Nephron progenitor cell (in vitro differentiated cells): ENCODE measurements at places on chromosomes 1 and 21.

- no peaks in the 10 kb centered on the region for H3K27me3 ChIP-seq
- no peak overlapping the region for H3K4me3 ChIP-seq
- H3K36me3 ChIP-seq, result peaks cover 8% of the 10 kb centered on the region
Observed at GRCh38 chr21:37060296-37060695, 12.6 kb downstream of the PIGP start.

DNA sequence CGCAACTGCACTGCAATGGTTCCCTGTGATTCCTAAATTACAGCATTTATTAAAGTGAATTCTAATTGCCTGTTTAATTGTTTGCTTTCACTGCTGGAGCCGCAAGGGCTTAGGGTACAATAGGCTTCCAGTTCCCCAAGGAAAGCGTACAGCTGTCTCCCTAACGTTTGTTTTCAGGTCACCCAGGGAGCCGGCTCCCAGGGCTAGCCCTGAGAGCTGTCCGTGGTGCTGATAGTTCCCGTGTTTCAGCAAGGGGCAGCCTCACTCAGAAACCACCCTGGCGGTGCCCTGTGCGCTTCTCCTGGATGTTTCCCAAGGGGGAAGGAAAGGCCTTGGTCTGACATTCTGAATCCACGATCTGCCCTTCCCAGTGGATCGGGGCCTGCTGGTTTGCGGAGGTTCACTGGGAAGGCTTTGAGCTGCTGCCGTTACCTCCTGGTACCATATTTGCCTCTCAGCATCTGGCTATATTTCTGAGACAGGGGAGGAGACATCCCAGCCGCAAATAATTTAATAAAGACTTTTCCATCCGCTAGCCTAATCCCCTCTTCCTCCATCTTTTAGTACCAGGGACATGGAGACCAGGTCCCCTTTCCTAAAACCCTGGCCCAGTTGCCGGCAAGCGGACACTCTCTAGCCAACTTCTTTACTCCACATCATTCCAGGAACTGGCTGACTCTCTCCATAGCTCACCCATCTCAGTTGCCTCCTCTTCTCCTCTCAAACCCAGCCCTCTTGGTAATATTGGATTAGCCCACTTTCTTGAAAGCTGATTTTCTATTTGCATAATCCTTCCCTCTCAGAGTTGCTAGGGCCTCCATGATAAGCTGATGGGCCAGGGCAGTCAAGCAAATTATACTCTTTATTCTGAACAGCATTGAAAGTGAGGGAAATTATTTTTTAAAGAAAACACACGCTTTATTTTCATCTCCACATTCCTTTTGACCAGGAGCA lies 149.0 kb downstream of the IGSF21 start:
- no peaks in the 10 kb centered on the region for H3K36me3 ChIP-seq
- H3K27me3 ChIP-seq, result peaks cover 70% of the 10 kb centered on the region
- no peak overlapping the region for H3K27ac ChIP-seq
- no peaks in the 10 kb centered on the region for H3K4me1 ChIP-seq
- DNase-seq, result peak; percentile 96

GRCh38 chr1:117661027-117661426 lies 55.2 kb downstream of the TENT5C start:
- no peaks in the 10 kb centered on the region for H3K36me3 ChIP-seq
- H3K4me1 ChIP-seq, result peaks cover 15% of the 10 kb centered on the region
- peaks cover 10% of the 10 kb centered on the region for H3K27me3 ChIP-seq
- no peak overlapping the region for H3K4me3 ChIP-seq
- no peak for DNase-seq

DNA sequence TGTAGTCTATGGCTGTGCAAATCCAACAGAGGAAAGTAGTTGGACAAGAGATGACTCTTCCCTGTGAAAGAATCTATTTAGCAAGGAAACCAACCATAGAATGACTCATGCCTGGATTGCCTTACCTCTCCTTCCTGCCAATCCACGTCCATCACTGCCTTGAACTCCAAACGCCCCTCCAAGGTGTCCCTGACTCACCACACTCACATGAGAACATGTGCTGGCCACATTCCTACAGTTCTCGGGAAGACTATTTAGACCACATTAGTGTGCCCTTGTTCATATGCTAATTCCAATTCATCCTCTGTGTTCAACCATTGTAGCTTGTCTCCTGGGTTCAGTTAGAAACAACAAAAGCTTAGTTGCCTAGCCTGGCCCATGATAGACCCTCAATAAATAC lies 157.3 kb downstream of the SLC30A10 start:
- H3K36me3 ChIP-seq, result no peaks in the 10 kb centered on the region
- no peaks in the 10 kb centered on the region for H3K4me1 ChIP-seq
- H3K4me3 ChIP-seq, result no peak overlapping the region
- no peaks in the 10 kb centered on the region for H3K27me3 ChIP-seq

DNA sequence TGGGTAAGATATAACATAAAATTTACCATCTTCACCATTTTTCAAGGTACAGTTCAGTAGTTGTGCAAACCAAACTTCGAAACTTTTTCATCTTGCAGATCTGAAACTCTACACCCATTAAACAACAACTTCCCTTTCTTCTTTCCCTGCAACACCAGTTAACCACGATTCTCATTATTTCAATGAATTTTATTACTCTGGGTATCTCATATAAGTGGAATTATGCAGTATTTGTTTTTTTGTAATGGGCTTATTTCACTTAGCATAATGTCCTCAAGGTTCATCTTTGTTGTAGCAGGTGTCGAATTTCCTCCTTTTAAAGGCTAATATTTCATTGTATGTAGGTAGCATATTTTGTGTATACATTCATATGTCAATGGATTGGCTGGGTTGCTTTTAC lies 146.1 kb downstream of the SPATA46 start:
- H3K27ac ChIP-seq, result no peak overlapping the region
- H3K27me3 ChIP-seq, result peaks cover 2% of the 10 kb centered on the region
- H3K4me1 ChIP-seq, result peaks cover 48% of the 10 kb centered on the region
- no peak for DNase-seq

DNA sequence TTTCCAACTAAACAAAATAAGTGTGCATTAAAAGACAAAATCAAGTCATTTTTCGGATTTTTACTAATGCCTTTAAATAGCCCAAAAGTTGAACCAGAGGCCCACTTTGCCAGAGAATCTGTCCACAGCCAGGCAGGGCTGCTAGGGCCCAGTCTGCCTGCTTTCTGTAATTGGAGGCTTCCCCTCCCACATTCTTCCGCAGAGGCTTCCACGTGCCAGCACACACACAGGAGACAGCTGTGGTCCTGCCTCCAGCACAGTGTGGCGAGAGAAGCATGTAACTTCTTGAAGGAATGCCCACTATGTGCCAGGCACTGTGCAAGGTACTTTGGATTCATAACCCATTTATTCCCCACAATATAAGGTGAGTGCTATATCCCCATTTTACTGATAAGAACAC lies 11.3 kb upstream of the PDZK1IP1 start:
- H3K4me3 ChIP-seq, result no peak overlapping the region
- H3K4me1 ChIP-seq, result peaks cover 8% of the 10 kb centered on the region
- no peaks in the 10 kb centered on the region for H3K36me3 ChIP-seq
- no peak overlapping the region for H3K27ac ChIP-seq
- DNase-seq, result peak; percentile 36

DNA sequence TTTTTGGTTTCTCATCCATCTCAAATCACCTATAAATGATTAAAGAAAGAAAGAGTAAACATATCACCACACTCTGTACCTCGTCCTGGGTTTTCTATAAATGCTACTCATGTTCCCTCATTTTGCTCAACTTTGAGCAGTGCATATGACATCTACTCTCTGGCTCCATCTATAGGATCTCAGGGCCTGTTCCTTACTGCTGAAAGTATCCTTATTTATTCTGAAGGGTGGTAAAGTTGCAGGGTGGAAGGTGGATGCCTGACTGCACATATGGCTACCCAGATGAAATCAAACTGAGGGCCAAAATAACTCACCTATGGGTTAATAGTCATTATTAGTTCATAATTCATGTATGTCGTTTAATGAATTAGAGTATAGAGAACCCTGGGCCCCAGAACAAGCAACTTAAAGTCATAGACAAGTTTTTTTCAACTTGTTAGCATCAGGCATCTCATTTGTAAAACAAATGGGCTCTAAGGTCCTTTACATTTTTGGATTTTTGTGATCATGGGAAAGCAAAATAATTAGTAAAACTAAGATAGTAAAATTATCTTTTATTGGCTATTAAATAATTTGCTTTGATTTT lies 46.5 kb downstream of the NCF2 start:
- peaks cover 21% of the 10 kb centered on the region for H3K4me1 ChIP-seq
- no peak overlapping the region for H3K27ac ChIP-seq
- no peak overlapping the region for H3K4me3 ChIP-seq
- H3K36me3 ChIP-seq, result peaks cover 60% of the 10 kb centered on the region

GRCh38 chr1:234899041-234899729 lies 229.5 kb downstream of the TOMM20 start:
- no peaks in the 10 kb centered on the region for H3K36me3 ChIP-seq
- peaks cover 58% of the 10 kb centered on the region for H3K4me1 ChIP-seq
- H3K27me3 ChIP-seq, result peaks cover 15% of the 10 kb centered on the region
- DNase-seq, result no peak

GRCh38 chr1:167913895-167914496 lies at the start of gene ADCY10:
ADCY10 (minus strand) TSS chr1:167914134; CDS start chr1:167905140, 8,994 bp downstream.
- no peak within 1 kb of the TSS for H3K4me3 ChIP-seq
- no peak for DNase-seq
- H3K27ac ChIP-seq, result no peak within 1 kb of the TSS

DNA sequence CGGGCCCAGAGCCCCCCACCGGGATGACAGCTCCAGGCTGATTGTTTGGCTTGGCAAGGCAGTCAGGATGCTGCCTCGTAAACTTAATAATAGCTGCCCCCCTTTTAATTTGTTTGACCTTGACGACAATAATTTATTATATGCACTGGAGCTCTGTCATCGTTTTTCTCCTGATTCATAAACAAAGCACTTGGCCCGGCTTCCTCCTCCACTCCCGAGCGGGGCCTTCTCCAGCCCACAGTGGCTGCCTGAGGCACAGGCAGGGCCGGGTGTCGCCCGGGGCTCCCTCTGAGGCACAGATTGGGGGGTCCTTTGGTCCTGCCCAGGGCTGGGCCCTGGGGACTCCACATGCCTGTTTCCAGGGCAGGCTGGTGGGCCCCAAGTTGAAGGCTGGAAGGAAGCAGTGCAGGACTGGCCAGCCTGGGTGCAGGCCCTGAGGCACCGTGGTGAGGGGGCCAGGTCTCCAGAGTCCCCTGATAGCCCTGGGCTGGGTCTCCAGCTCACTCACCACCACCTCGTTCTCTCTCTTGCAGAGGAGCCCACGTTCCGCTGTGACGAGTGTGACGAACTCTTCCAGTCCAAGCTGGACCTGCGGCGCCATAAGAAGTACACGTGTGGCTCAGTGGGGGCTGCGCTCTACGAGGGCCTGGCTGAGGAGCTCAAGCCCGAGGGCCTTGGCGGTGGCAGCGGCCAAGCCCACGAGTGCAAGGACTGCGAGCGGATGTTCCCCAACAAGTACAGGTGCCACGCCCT lies 52.0 kb upstream of the ARHGEF16 start:
- H3K27ac ChIP-seq, result no peak overlapping the region
- no peak for DNase-seq
- H3K27me3 ChIP-seq, result peaks cover 55% of the 10 kb centered on the region

DNA sequence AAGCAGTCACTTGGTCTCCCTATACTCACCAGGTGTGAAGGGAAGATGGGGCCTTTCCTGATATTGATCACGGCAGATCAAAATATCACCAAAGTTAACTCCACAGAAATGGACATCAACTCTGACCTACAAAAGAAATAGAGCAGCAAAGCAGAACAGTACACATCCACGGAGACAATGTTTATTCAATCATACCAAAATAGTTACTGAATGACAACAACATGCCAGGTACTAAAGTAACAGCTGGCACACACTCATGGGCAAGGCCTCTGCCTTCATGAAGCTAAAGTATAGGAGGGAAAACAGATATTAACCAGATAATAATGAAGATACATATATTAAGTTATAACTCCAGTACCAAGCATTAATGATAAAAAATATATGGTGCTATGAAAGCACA lies 59.2 kb upstream of the RASAL2 start:
- H3K4me1 ChIP-seq, result peaks cover 3% of the 10 kb centered on the region
- no peak overlapping the region for H3K4me3 ChIP-seq
- H3K27ac ChIP-seq, result no peak overlapping the region
- H3K36me3 ChIP-seq, result no peaks in the 10 kb centered on the region
- DNase-seq, result no peak

- H3K4me3 ChIP-seq, result no peak overlapping the region
- H3K27ac ChIP-seq, result peak overlapping the region; percentile 16
- H3K27me3 ChIP-seq, result peaks cover 2% of the 10 kb centered on the region
- DNase-seq, result no peak
- no peaks in the 10 kb centered on the region for H3K36me3 ChIP-seq
- peaks cover 21% of the 10 kb centered on the region for H3K4me1 ChIP-seq
Observed at GRCh38 chr1:164510435-164510834, 48.5 kb upstream of the PBX1 start.

- H3K4me3 ChIP-seq, result no peak overlapping the region
- peak overlapping the region; percentile 82 for H3K27ac ChIP-seq
- H3K4me1 ChIP-seq, result peaks cover 28% of the 10 kb centered on the region
- no peak for DNase-seq
- H3K36me3 ChIP-seq, result peaks cover 88% of the 10 kb centered on the region
- H3K27me3 ChIP-seq, result no peaks in the 10 kb centered on the region
Observed at GRCh38 chr1:33286451-33287185, 30.3 kb downstream of the ZNF362 start.

DNA sequence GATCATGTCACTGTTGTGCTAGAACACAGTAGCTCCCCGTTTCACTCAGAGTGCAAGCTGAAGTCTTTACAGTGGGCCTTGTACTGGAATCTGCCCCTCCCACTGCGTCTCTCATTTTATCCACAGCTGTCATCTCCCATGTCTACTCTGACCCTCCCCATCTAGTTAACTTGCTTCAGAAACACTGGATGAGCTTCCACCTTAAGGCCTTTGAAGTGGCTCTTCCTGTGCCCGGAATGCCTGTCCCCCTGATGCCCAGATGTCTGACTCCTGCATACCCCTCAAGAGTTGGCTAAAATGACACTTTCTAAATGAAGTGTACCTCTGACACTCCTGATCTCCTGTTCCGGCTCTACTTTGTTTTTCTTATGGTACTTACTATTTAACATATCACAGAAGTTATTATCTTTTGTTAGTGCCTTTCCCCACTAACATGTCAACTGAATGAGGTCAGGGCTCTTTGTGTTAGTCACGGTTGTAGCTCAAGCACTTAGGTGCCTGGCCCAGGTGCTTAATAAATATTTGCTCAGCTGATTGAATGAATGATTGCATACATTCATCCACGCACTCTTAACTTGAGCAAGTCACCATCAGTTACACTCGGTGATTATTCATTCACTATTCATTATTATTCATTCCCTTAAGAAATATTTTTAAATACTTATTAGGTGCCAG lies 13.3 kb downstream of the ARV1 start:
- H3K36me3 ChIP-seq, result peaks cover 29% of the 10 kb centered on the region
- no peaks in the 10 kb centered on the region for H3K27me3 ChIP-seq
- no peak for DNase-seq
- H3K4me3 ChIP-seq, result no peak overlapping the region
- peak overlapping the region; percentile 57 for H3K27ac ChIP-seq
